AG08396 (cell line): ENCODE measurements at places on chromosomes 6 and 20.

DNA sequence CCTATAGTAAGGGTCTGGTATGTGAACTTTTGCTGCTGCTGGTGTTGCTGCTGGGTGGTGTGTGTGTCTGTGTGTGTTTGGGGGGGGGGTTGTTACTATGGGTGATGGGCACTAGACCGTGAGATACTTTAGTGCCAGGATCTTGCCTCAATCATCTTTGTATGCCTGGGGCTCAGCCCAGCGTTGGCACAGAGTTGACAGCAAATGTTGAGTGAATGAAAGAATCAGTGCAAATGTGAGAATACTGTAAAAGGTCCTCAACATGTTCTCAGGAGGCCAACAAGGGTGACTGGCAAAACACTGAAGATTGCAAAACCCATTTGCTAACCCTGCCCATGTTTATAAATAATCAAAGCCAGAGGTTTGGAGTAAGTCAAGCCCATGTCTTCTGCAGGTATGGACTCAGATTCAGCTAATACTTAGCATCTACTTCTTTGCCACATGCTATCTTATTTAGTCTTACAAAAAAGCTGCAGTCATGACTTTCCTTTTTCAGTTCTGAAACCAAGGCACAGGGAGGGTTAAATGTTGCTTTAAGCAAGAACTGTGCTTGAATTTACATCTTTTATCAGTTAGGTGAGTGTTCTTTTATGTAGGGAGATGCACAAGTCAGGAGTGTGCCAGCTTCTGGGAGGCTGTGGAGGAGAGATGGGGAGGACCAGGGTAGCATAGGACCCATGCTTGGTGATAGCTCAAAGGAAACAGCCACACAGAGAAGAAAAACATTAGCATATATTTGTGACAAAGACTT lies 125.3 kb upstream of the SPACA1 start:
- no peak for DNase-seq

DNA sequence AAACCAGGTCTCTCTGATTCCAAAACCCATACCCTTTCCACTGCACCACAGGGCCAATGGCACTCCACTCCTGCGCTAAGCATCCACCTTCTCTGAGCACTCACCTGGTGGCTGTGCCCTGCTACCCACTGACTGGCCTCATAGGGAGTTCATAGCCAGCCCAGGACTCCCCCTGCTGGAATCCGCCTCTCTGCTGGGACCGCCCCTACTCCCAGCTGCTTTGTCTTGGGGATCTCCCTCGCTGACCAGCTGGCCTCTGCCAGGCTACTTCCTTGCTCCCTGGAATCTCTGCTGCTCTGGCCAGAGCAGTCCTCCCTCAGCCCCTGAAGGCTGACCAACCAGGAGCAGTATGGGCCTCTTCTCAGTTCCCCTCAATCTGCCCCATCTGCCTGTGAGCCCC lies 129.7 kb downstream of the FAXC start:
- no peak for DNase-seq

DNA sequence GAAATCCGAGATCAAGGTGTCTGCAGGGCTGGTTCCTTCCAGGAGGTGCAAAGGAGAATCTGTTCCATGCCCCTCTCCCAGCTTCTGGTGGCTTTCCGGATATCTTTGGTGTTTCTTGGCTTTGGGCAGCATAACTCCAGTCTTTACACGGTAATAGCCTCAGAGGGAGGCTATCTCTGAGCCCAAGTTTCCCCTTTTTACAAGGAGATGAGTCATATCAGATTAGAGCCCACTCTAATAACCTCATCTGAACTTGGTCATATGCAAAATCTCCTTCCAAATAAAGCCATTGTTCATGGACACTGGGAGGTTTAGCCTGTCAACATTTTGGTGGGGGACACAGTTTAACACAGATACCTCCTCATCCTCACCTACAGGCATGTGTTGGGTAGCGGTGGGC lies 213.7 kb downstream of the ATXN1 start:
- no peak for DNase-seq

DNA sequence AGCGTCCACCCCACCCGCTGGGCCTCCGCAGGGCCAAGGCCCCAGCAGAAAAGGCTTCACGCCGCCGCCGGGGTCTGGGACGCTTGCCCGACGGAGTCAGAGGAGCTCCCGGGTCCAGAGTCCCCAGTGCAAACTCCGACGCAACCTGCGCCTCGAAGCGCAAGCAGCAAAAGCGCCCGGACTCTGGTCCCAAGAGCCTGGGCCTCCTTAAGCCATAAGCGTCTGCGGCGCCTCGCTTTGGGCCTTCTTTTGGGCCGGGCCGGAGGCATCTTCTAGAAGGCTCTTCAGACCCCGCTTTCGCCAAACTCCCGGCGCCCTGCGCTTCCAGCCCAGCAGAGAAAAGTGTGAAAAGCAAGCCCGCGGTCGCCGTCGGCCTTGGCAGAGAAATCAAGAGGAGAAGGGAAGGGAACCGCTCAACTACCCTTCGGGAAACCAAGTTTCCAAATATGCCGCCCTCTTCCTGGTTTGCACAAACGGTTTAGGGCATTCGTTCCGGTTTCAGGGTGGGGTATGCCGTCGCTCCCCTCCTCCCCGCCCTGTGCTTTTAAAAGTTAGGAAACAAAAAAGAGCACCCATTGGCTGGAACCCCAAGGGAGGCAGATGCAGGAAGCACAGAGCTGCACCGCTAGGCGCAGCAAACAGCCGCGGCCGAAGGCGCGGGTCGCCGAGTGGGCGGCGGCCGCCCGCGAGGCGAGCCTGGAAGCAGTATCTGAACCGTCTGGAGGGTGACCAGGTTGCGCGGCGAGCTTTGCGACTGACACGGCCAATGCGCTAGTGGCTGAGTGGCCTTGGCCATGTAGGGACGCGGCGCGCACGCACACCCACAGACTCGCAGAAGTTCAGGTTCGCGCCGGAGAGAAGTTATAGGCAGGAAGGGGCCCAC lies 1.2 kb downstream of the TBX18 start:
- DNase-seq, result no peak

DNA sequence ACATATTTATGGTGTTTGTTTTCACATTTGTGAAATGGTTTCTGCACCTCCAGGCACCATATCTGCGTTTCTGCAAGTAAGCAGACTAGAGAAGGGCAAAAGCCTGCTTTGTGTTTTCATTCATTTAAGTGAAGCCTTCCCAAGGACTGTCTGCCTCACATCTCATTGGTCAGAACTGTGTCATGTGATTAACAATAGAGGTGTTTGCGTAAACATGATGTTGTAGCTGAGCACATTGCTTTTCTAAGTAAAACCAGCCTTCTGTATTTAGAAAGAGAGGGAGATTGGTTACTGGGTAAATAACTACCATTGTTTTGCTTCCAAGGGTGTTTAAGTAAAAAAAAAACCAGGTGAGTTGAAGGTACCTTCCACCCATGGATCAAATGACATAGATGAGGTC lies 39.7 kb downstream of the SH3BGRL2 start:
- DNase-seq, result no peak

DNA sequence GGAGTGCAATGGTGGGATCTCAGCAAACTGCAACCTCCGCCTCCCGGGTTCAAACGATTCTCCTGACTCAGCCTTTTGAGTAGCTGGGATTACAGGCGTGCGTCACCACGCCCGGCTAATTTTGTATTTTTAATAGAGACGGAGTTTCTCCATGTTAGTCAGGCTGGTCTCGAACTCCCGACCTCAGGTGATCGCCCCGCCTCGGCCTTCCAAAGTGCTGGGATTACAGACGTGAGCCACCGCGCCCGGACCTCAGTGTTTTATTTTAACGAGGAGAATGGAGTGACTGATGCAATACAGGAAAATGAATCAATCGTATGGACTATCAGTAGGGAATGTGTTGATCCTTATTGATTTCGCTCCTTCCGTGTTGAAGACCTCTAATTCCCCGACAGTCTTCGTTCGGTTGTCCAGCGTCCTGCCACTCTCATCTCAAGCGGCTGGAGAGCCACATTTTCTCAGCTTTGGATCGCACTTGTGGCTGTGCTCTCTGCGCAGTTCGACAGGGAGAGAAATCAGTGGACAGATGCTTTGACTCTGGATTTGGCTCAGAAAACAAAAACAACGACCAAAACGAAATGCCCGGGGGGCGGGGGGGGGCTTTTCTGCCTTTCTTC lies 166.2 kb downstream of the TRIM27 start:
- no peak for DNase-seq

DNA sequence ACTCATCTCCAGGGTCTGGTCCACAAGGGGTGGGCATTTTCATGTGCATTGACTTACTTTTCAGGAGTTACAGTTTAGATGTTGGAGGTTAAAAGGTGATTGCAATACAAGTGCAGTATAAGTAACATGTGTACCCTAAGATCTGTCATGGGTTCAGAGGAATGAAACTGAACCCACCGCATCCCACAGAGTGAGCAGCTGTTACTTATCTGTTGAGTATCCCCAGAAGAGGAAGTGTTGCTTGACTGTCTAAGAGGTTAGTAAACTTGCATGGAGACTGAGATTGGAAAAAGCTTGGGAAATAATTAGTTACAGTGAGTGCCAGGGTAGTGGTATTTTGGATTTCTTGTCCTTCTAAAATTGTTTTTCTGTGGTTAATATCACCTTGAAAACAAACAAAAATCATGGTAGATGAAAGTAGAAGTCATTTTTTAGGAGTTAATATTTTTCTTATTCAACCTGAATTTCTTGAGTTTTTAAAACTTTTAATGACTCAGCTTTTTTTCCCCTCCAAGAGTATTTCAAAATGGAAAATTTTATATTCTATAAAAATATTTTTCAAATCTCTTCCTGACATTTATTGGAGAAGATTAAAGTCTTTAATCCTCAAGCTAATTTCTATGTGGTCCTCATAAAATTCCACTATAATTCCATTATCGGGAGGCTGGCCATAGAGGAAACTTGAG lies 306.1 kb downstream of the ZNF217 start:
- no peak for DNase-seq

GRCh38 chr6:76495909-76496308 lies 423.4 kb upstream of the IMPG1 start:
- no peak for DNase-seq

GRCh38 chr6:6581054-6581453 lies 7.5 kb upstream of the LY86 start:
- no peak for DNase-seq

DNA sequence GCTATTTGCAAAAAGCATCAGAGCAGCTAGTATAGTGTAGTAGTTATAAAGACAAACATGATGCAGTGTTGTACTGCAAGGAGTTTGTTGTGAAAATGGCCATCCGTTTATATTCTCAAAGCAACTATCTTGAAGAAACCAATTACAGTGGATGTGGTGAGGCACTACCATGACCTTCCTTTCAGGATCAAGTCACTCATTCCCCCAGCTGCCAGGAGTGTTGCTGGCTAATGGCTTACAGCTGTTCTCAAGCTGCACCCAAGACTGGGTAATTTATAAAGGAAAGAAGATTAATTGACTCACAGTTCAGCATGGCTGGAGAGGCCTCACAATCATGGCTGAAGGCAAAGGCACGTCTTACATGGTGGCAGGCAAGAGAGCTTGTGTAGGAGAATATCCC lies 29.0 kb downstream of the ADGRF4 start:
- no peak for DNase-seq

- peak; percentile 31 for DNase-seq
These were observed 46.7 kb downstream of the GJA1 start for GRCh38 chr6:121482004-121482693.

DNA sequence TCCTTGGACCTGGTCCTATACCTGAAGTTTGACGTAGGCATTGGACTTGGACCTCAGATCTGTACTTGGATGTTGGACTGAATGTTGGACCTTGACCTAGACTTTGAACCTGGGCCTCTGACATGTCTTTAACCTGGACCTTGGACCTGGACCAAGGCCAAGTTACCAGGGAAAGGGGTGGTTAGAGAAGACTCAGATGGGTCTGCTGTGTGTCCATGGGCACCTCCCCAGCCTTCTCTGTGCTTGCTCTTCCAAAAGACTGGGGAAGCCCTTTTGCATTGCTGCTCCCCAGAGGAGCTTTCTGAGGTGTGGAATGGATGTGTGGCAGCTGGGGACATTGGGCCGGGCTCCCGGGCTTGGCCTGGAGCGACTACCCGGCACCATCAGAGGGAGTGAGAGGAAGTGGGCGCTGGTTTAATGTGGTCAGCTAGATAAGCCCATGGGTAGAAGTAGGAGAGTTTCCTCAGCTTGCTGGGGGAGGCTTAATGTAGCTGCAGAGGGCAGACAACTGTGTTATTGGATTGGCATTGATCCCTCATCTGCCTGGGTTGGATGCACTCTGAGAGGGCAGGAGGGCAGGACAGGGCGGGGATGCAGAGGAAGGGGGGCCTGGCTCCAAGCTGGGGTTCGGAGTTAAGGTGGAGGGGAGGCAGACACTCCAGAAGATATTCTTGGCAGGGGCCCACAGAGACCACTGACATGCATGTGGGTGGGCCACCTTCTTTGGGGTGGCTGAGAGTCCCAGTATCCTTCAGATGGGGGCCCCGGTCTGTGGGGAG lies 4.2 kb downstream of the SCRT2 start:
- DNase-seq, result no peak

GRCh38 chr6:7138921-7139358 lies 31.2 kb downstream of the RREB1 start:
- DNase-seq, result no peak

- no peak for DNase-seq
These were observed 85.6 kb downstream of the ANKRD6 start for GRCh38 chr6:89518352-89519055.

DNA sequence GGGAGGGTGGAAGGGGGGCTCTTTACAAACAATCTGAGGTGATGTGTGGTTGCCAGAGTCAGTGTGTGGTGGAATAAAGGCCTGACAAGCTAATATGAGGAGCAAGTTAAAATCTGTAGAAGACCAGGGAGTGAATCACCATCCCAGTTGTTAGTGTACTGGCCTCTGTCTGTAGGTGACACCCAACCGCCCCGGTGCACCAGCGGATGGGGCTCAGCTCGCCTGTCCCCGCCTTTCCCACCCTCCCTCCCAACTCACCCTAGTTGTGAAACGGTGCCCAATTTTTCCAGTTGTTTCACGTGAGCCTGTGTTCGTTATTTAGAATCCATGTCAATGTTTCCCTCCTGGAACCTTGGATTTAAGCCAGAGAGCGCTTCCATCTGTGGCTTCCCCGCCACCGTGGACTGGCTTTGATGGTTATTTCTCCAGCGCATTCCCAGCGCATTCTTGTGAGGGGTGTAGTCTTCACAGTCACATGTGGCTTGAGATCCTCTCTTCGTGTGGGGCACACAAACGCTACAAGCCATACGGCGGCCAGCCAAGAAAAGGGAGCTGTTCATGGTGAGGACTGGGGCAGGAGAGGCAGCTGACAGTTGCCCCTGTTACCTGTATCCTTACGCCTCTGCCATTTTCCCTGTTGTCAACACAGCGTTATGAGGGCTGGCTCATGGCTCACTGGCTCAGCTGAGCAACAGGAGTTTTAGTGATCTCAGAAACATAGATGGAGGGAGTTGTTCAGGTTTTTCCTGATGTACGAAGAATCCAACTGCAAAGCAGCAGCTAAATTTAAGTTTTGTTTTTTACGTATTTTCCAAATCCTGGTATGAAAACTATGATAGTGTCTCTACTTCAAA lies 137.6 kb downstream of the ZDHHC14 start:
- DNase-seq, result peak; percentile 67

DNA sequence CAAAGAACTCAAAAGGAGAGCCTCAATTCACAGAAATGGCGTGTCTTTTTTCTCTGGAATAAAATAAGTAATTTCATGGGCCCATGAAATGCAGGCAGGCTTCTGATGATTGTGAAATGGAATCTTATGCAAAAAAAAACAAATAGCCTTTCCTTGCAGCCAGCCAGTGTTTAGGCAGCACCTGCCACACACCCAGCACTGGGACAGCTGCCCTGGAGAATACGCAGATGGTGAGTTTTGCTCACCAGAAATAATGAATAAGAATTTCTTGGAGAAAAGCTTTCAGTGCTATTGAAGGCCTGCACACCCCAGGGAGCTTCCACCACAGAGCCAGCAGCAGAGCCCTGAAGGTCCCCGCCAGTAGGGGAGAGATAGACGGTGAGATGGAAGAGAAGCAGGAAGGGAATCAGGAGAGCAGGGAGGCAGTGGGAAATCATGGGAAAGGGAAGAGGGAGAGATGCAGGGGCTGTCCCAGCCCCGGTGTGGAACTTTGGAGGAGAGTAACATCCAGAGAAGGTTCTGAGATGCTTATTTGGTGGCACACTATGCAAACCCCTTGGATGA lies 54.9 kb downstream of the PXDC1 start:
- DNase-seq, result no peak
